ENCODE measurements at places on chromosomes 6 and 20.

GRCh38 chr6:73798592-73798991 lies 102.6 kb downstream of the CD109 start:
- DNase-seq, result no peak

GRCh38 chr6:160088784-160089533 lies 32.7 kb upstream of the SLC22A1 start:
- DNase-seq, result no peak

- no peak for DNase-seq
Measured at GRCh38 chr6:26452631-26453235, 5.0 kb upstream of the BTN2A1 start.

DNA sequence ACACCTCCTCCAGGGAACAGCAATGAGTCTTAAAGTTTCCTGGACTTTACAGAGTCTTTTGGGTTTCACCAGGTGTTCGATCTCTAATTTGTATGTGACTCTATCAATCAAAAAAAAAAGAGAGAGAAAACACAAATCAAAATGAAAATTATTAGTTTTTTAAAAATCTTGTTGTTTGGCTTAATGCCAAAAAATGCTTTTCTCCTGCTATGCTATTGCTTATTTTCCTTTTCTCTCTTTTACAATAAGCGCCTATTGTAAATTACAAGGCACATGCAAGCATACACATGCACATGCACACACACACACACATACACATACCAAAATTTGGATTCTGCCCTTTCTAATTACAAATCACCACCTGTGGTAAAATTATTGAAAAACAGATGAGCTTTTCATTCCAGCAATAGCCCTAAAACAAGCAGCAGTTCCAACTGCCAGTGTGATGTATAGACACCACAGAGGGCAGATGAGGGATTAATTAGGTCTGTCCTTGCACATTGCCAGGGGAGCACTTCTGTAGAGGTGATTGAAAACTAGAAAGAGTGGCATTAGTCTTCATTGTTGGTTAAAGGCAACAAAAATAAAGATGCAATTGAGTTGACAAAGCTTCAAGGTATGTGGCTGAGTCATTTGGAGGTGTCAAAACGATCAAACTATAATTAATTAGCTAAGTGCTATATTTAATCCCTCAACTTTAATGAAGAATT lies 631.7 kb downstream of the TFAP2B start:
- no peak for DNase-seq

DNA sequence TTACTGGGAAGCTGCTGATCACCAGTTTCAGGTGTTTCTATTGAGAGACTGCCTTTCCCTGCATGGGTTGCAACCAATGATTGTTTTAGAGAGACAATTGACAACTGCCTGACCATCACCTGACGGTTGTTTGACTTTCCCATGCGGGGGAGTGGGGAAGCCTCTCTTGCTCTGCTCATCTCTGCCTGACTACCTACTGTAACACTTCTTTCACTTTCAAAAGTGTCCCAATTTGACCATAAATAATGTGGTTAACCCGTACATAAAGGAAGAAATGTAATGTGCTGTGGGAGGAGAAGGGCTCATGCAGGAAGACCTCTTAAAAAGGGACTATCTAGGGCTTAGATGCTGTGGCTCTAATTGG lies 122.1 kb upstream of the PHACTR1 start:
- DNase-seq, result no peak

GRCh38 chr20:51610111-51610510 lies 67.6 kb upstream of the NFATC2 start:
- DNase-seq, result no peak

GRCh38 chr6:4338884-4339283 lies 203.5 kb upstream of the ECI2 start:
- DNase-seq, result no peak

GRCh38 chr6:84095156-84095555 lies 61.6 kb downstream of the MRAP2 start:
- no peak for DNase-seq

DNA sequence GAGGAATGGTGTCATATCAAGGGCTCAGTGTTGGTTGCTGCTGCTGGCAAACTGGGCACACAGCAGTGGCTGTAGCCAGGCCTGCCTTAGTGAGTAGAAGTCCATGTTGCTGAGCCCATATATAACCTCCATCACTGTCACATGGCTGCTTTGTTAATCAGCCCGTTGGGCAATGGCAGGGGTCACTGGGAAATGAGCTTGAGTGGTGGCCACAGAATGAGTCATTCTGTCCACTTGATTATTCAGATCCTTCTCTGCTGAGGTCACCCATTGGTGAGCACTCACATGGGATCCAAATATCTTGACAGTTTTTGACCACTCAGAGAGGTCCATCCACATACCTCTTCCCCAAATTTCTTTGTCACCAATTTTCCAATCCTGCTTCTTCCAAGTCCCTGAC lies 898.9 kb upstream of the EYS start:
- no peak for DNase-seq

DNA sequence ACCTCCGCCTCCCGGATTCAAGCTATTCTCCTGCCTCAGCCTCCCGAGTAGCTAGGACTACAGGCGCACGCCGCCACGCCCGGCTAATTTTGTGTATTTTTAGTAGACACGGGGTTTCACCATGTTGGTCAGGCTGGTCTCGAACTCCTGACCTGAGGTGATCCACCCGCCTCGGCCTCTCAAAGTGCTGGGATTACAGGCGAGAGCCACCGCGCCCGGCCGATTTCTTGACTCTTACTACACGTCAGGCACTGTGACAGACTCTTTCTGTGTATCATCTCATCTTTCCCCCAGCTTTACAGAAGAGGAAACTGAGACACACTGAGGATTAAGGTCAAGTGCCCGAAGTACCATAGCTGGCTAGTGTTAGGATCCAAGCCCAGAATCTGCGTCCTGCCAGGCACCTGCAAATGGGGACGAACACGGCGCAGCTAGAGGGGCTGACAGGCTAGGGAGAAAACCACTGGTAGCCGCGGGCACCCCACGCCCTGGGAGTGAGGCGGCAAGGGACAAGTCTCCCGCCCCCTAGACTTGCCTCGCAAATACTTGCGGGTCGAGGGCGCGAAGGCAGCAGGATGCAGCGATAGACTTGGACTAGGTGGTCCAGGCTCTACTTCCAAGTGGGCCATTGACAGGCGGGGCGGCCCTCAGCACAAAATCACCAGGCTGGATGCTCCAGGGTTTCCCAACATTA lies 1.1 kb upstream of the TAF8 start:
- no peak for DNase-seq

DNA sequence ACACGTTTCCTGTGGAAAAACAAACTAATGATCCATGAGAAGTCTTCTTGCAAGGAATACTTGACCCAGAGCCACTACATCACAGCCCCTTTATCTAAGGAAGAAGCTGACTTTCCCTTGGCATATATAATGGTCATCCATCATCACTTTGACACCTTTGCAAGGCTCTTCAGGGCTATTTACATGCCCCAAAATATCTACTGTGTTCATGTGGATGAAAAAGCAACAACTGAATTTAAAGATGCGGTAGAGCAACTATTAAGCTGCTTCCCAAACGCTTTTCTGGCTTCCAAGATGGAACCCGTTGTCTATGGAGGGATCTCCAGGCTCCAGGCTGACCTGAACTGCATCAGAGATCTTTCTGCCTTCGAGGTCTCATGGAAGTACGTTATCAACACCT lies 35.4 kb downstream of the GCNT2 start:
- no peak for DNase-seq
